ENCODE measurements at places on chromosomes 13 and 19.

GRCh38 chr13:86710896-86711295, 911.7 kb upstream of the SLITRK6 start:
- no peak overlapping the region for H3K27ac ChIP-seq
- no peak for DNase-seq
- no peaks in the 10 kb centered on the region for H3K4me1 ChIP-seq
- no peak overlapping the region for H3K4me3 ChIP-seq

DNA sequence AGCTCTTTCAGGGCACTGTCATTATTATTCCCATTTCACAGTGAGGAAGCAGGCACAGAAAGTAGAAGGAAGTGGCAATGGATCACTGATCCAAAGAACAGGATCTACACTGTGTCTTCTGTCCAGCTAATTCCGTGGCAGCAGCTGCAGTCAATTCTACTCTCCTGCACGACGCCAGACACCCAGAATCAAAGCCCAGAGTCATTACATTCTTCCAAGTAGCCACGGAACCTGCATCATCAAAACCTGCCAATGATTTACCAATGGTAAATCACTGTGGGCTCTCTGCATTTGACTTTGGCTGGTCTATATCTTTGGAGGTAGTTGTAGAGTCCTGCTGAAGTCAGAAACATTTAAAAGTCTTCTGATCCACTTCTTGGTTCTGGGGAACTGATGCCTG, 767.7 kb downstream of the LIG4 start:
- no peaks in the 10 kb centered on the region for H3K27me3 ChIP-seq
- DNase-seq, result no peak
- H3K4me3 ChIP-seq, result no peak overlapping the region
- H3K27ac ChIP-seq, result no peak overlapping the region

DNA sequence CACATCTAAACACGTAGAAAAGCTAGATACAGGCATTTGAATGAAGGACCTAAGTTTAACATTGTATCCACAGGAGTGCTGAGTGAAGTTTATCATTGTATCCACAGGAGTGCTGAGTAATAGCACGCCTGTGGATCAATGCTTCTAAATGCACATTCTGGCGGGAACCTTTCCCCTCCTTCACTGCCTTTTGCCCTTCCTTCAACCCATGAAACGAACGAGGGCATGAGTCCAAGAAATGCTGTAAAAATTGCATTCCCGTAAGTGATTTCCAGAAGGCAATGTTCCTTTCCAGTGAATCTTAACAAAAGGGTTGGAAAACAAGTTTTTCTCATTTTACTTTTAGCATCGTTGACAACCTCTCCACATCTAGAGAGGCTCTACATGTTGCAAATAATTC, 88.1 kb downstream of the ZDHHC20 start:
- H3K4me3 ChIP-seq, result no peak overlapping the region
- peaks cover 5% of the 10 kb centered on the region for H3K36me3 ChIP-seq
- H3K27me3 ChIP-seq, result no peaks in the 10 kb centered on the region
- H3K27ac ChIP-seq, result no peak overlapping the region
- no peaks in the 10 kb centered on the region for H3K4me1 ChIP-seq
- DNase-seq, result no peak

DNA sequence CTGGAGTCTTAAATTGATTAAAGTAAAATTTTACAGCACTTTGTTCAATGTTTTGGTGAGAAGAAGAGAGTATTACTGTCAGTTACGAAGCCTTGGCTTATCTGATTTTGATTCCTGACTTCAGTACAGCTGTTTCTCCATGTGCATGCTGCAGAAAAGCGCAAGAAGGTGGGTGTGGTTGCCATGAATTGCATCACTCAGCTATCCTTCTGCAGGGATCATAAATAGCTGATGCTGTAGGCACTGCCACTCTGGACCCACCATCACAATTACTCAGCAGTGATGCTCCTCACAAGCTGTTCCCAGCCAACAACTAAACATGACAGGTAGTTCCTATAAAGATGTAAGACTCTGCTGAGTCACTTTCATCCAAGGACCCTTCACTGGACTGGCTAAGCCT, 321.2 kb downstream of the IRS2 start:
- H3K4me1 ChIP-seq, result no peaks in the 10 kb centered on the region
- H3K4me3 ChIP-seq, result no peak overlapping the region
- no peak for DNase-seq
- H3K36me3 ChIP-seq, result no peaks in the 10 kb centered on the region

DNA sequence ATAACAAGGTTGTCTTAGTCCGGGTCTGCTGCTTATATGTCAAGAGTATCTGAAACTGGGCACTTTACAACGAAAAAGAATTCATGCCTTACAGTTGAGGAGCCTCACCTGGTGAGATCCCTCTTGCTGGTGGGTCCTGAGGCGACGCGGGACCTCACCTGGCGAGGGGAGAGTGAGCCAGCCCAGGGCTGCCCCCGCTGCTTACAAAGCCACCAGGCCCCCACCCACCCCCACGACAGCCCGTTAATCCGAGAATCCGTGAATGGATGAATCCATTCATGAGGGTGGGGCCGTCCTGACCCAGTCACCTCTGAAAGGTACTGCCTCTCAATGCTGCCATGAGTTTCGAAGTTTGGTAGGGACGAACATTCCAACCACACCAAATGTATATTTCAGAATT, 54.0 kb upstream of the F7 start:
- no peaks in the 10 kb centered on the region for H3K4me1 ChIP-seq
- H3K27me3 ChIP-seq, result peaks cover 76% of the 10 kb centered on the region
- H3K36me3 ChIP-seq, result no peaks in the 10 kb centered on the region
- H3K4me3 ChIP-seq, result no peak overlapping the region

DNA sequence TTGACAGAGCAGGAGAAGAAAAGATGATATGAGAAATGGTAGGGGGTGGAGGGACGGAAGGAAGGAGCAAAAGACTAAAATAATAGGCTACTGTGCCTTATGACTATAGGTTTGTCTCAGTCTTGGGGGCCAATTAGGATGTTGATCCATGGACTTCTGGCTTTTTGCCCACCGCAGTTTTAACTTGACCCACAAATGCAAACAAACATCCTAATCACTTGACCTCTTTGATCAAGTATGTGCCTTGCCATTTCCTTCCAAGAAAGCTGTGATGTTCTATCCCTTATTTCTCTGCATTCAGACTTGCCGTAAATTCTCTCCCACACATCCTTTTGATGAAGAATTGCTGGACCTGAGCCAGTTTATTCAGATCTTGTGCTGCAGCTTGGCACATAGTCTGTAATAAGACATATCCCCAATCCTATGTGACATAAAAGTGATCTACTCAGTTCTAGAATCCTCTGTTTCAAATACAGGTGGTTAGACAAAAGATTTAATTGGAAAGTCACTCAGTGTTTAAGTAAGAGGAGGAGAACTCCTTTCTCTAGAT, 62.8 kb downstream of the TPT1 start:
- no peaks in the 10 kb centered on the region for H3K27me3 ChIP-seq
- DNase-seq, result no peak
- no peak overlapping the region for H3K27ac ChIP-seq
- H3K4me3 ChIP-seq, result no peak overlapping the region
- no peaks in the 10 kb centered on the region for H3K4me1 ChIP-seq
